Naive B cell (primary cell): ENCODE measurements at places on chromosomes 11 and 22. TPM values are rescaled to one million over a fixed set of nuclear protein-coding genes. Genes with fewer than 3 reads are reported as not detected.

SVIP gene
- polyA plus RNA-seq, result 29.2 TPM

ANO1 gene
- polyA plus RNA-seq, result not detected

C11orf87 gene
- polyA plus RNA-seq, result not detected

ART1 gene
- polyA plus RNA-seq, result not detected

PAX6 gene
- polyA plus RNA-seq, result not detected

ZNHIT2 gene
- polyA plus RNA-seq, result 16.5 TPM

MYBPC3 gene
- not detected for polyA plus RNA-seq

APOBEC3H gene
- not detected for polyA plus RNA-seq

WNT11 gene
- not detected for polyA plus RNA-seq

RPL3 gene
- 2,770 TPM for polyA plus RNA-seq

RGL4 gene
- 3.9 TPM for polyA plus RNA-seq
